ENCODE measurements at places on chromosomes 2 and 18.

GRCh38 chr2:72745679-72746368, 80.0 kb downstream of the EXOC6B start:
- no peak for DNase-seq

DNA sequence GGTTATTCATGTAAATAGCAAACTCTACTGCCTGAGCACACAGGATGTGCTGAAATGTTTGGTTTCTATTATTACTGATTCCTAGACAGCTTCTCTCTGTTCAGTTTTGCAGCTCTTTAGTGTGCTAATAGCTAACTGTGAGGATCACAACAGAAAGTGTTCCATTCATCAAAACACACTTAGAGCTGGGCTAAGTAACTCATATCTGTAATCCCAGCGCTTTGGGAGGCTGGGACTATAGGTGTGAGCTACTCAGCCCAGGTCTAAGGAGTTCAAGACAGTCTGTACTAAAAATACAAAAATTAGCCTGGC, 63.2 kb downstream of the MOGAT1 start:
- no peak for DNase-seq

GRCh38 chr18:69455125-69455524, 54.4 kb downstream of the DOK6 start:
- DNase-seq: no peak

DNA sequence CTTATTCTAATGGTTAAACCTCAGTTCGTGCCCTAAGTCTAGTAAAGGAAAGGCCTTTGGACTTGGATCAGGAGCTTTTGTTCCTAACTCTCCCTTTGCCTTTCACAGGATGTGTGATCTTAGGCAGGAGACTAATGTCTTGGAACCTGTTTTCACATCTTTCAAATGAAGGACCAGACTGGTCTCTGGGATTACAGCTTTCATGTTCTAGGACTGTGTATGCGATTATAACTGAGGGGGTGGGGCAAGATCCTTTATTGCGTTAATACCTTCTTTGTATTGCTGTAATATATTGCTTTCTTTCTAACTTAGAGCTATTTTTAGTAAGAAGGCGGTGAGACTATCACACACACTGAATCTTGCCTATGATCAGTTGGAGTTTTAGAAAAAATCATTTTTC, 368.1 kb downstream of the RPRM start:
- DNase-seq: no peak

DNA sequence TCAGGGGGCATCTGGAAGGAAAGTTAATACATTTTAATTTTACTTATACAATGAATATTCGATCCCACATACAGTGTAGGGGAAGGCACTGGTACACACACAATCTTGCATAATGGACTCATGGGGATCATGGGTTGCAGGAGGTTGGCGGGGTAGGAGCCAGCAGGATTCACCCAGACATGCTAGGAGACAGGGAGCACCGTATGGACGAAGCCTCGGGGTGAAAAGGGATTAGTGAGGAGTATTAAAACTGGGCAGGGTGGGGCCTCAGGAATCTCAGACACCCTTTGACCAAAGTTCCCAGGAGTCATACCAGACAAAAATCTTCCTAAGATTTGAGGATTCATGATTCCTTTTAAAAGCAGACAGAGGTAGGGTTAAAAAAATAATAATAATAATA, 140.8 kb downstream of the BCL11A start:
- no peak for DNase-seq

- no peak for DNase-seq
Measured at GRCh38 chr2:228768818-228769217, 502.3 kb downstream of the PID1 start.

GRCh38 chr2:51219468-51219867, 187.5 kb upstream of the NRXN1 start:
- DNase-seq: no peak

All from activated CD4-positive, alpha-beta memory T cell treated with anti-CD3 and anti-CD28 coated beads for 36 hours (primary cell).